Panc1 (cell line): ENCODE measurements at places on chromosomes 6 and 20. TPM values are rescaled to one million over a fixed set of nuclear protein-coding genes. Genes with fewer than 3 reads are reported as not detected.

DNA sequence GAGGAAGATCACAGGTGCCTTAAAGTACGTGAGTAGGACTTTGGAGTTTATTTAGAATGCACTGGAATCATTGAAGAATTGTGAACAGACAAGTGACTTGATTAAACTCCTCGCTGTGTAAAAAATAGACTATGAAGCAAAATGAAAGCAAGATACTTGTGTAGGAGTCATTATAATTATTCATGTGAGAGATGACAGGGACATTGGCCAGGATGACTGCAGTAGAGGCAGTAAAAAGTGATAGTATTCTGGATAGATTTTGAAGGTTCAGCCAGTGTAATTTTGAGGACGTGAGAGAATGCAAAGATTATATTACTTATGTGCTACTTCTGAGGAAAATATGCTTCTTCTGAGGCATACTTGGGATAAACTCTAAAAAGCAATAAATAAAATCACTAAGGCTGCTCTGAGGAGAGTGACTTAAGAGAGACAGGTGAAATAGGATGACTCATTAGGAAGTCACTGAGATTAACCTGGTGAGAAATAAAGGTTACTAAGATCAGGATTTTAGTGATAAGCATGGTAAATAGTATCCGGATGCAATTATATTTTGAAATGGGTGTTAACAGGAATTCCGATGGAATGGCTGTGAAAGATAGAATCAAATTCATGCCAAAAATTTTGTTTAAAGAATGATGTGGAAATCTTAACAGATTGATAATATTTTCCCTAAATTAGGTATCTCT lies 202.0 kb downstream of the CENPW start:
- DNase-seq: no peak
- no peaks in the 10 kb centered on the region for H3K27me3 ChIP-seq
- H3K36me3 ChIP-seq: no peaks in the 10 kb centered on the region
- no peak overlapping the region for H3K27ac ChIP-seq
- no peak overlapping the region for H3K4me3 ChIP-seq

GRCh38 chr6:4606821-4607704 lies 169.1 kb upstream of the CDYL start:
- H3K27me3 ChIP-seq: no peaks in the 10 kb centered on the region
- DNase-seq: no peak
- no peak overlapping the region for H3K27ac ChIP-seq
- peak overlapping the region; percentile 5; the same call in 1 of the 2 replicates for H3K4me3 ChIP-seq
- peaks cover 7% of the 10 kb centered on the region; the same call in 1 of the 2 replicates for H3K4me1 ChIP-seq

PRRT1 gene
- 1.3 TPM for total RNA-seq

DNA sequence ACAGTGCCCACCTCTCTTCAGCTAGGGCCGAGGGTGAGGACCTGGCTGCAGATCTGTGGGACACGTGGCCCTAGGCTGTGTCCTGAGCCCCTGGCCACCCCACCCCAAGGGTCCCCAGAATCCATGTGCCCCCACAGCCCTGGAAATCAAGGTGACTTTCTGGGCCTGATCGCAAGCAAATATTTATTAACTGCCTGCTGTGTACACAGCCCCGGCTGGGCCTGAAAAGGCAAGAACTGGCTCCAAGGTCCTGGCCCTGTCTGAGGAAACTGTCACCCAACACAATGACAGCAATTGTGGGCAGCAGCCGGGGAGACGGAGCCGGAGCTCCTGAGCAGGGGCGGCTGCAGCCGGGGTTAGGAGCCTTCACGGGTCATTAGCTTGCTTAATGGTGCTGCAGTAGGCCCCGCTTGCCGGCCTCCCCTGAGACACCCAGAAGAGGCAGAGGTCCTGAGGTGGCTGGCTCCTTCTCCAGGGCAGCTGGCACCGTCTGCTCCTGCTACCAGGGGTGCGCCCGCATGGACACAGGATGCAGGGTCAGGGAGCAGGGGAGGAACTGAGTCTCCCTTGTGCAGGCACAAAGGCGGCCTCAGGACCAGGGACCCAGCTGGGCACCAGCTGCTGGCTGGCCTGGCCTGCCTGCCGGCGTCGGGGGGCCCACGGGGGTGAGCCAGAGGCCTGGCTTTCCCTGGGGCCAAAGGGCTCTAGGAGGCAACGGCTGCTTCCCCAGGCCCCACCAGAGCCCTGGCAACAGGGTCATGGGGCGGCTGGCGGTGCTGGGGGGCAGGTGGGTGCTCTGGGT lies 24.1 kb downstream of the NPEPL1 start:
- H3K36me3 ChIP-seq: no peaks in the 10 kb centered on the region
- H3K4me3 ChIP-seq: no peak overlapping the region
- no peaks in the 10 kb centered on the region for H3K27me3 ChIP-seq
- H3K4me1 ChIP-seq: no peaks in the 10 kb centered on the region
- H3K27ac ChIP-seq: no peak overlapping the region

- no peak overlapping the region for H3K4me3 ChIP-seq
- H3K27ac ChIP-seq: no peak overlapping the region
- H3K4me1 ChIP-seq: no peaks in the 10 kb centered on the region
- no peaks in the 10 kb centered on the region for H3K27me3 ChIP-seq
These were observed 173.1 kb upstream of the AGPAT4 start for GRCh38 chr6:161446949-161447348.

- no peak overlapping the region for H3K27ac ChIP-seq
- H3K4me1 ChIP-seq: no peaks in the 10 kb centered on the region
- no peak overlapping the region for H3K4me3 ChIP-seq
- no peaks in the 10 kb centered on the region for H3K36me3 ChIP-seq
These were observed 17.6 kb downstream of the SYTL3 start for GRCh38 chr6:158667360-158667981.

DNA sequence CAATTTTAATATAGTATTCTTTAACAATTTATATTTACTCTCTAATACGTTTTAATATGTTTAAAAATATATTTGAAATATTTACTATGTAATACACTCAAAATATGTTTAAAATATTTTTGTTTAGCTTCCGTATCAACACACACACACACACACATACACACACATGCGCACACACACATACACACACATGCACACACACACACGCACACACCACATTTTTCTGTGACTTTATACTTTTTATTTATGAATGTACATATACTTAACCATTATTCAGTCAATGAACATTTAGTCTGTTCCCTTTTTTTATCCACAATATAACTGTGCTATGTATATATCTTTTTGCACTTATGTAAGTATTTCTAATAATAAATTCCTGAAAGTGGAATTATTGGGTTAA lies 15.7 kb downstream of the OR2B6 start:
- H3K27me3 ChIP-seq: peaks cover 3% of the 10 kb centered on the region; the same call in 1 of the 2 replicates
- no peaks in the 10 kb centered on the region for H3K4me1 ChIP-seq
- H3K27ac ChIP-seq: no peak overlapping the region
- no peak overlapping the region for H3K4me3 ChIP-seq
- DNase-seq: no peak
